ENCODE measurements at places on chromosomes 12 and 14.

DNA sequence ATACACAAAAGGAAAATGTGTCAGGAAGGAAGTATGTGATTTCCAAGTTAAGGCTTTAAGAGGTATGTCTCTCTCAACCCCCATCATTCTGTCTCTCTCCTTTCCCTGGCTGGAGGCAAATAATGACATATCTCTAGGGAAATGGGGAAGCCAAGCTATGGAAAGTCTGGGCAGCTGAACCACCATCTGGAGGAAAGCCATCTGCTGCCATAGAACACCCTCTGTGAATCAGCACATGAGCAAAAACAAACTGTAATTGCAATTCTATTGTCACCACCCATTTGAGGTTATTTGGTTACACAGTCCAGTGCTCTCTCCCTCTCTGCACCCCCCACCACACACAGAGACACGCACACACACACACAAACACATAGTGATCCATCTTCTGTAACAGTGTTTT, 766.2 kb downstream of the FLRT2 start:
- DNase-seq, result no peak

- no peak for DNase-seq
Observed at GRCh38 chr14:28057359-28058296, 709.0 kb upstream of the FOXG1 start.

GRCh38 chr12:113277511-113277910, 56.2 kb downstream of the TPCN1 start:
- no peak for DNase-seq

DNA sequence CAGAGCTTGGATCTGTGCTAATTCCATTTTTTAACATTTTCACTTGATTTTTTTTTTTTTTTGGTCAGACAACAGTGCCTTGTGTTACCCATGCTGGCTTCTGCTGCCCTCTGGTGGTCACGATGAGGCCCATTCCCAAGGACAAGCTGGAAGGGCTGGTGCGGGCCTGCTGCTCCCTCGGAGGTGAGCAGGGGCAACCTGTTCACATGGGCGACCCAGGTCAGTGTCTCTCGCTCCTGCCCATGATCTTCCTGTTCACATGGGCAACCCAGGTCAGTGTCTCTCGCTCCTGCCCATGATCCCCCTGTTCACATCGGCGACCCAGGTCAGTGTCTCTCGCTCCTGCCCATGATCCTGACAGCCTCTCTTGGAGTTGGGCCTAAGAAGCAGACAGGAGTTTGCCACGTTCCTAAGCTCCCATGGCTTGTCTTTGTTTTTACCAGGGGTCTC, 59.4 kb downstream of the DGLUCY start:
- peak; percentile 59 for DNase-seq

DNA sequence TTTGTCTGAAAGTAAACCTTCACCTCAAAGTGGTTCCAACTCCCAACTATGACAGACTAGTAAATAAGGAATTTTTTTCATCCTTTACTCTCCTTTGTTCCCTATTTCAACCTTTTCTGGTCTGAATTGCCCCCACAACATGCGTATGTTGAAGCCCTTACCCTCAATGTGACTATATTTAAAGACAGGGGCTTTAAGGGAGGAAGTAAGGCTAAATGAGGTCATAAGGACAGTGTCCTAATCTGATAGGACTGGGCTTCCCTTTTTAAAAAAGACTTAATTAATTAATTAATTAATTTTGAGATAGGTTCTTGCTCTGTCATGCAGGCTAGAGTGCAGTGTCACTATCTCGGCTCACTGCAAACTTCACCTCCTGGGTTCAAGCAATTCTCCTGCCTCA, 86.3 kb downstream of the VCPKMT start:
- no peak for DNase-seq

DNA sequence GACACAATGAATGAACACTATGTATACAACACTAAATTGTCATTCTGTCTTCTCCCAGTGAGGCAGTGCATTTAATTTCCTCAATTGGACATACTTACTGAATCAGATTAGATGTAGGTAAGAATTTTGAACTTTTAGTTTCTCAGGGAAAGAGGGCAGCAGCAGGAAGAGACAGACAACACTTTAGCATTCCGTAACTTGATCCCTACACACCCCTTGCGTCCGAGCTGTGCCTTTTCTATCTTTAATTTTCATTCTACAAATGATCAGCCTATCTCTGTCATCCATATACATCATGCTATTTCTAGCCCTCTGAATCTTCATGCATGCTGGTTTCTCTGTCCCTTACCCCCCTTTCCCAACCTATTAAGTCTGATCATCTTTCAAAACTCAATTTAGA, 358.0 kb upstream of the RPL10L start:
- no peak for DNase-seq

DNA sequence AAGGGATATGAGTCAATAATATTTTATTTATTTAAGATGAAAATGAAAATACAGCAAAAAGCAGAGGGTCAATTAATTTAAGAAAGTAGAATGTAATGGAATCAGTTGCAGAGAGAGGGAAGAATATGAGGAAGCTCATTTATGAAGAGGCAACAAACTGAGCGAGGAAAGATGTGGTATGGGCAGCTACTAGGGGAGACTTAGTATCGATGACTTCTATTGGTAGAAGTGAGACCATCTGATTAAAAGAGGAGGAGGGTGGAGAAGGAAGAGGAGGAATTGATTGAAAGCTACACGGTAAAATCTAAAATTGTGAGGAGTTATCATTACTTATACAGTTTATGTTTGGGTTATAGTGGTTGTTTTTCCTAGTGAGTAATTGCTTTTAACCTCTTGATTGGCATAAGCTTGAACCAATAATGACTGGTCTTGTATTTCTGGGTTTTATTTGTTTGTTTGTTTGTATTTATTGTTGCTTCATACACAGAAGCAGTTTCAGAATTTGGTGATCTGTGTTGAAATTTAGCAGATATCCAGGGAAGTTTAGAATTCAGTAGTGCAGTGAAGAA, 121.0 kb downstream of the LRRIQ1 start:
- DNase-seq, result no peak

DNA sequence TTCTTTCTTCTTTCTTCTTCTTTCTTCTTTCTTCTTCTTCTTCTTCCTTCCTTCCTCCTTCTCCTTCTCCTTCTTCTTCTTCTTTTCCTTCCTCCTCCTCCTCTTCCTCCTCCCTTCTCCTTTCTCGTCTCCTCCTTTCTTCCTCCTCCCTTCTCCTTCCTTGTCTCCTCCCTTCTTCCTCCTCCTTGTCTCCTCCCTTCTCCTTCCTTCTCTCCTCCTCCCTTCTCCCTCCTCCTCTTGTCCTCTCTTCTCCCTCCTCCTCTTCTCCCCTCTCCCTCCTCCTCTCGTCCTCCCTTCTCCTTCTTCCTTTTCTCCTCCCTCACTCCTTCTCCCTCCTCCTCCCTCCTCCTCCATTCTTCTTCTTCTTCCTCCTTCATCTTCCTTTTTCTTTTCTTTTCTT, 44.5 kb downstream of the NUBPL start:
- no peak for DNase-seq

DNA sequence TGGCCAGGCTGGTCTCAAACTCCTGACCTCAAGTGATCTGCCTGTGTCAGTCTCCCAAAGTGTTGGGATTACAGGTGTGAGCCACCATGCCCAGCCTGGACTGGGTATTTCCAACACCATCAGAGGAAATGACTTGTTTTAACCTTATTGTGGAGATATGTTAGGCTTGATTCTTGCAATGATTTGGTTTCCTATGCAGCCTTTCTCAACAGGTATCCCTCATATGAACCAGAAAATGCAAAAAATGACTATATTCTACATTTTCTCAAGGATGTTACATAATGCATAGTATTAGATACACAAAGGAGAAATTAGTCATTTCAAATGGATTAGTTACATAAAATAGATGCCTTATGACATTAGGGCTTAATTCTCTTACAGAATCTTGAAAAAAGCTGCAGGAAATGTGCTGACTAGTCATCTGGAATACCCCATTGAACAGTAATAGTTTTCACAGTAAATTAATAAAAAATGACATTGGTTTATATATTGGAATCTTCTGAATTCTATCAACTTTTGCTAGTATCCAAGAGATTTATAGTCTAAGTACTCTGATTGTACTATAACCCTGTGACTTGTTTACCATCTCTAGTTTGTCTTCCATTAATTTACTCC, 132.6 kb downstream of the INSM2 start:
- DNase-seq, result no peak

- DNase-seq, result no peak
Observed at GRCh38 chr12:4580281-4580688, 18.3 kb downstream of the DYRK4 start.

- no peak for DNase-seq
Observed at GRCh38 chr12:3418609-3419390, 72.2 kb upstream of the PRMT8 start.

DNA sequence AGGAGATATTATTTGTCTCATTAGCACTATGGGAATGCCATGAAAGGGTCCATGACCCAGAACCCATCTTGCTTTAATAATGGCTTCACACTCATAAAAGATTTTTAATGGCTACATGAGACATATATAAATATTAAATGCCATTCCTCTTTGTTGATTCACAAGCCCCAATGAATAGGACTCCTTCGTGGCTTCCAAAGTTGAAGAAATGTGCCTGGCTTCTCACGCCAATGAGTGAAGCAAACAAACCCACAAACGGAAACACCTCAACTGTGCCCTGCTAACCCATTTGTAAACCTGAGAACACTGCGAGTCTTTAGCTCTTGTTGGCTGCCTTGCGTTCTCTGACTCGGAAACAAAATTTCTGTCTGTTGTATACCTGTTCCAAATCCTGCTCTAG, 381.7 kb upstream of the DDHD1 start:
- no peak for DNase-seq

DNA sequence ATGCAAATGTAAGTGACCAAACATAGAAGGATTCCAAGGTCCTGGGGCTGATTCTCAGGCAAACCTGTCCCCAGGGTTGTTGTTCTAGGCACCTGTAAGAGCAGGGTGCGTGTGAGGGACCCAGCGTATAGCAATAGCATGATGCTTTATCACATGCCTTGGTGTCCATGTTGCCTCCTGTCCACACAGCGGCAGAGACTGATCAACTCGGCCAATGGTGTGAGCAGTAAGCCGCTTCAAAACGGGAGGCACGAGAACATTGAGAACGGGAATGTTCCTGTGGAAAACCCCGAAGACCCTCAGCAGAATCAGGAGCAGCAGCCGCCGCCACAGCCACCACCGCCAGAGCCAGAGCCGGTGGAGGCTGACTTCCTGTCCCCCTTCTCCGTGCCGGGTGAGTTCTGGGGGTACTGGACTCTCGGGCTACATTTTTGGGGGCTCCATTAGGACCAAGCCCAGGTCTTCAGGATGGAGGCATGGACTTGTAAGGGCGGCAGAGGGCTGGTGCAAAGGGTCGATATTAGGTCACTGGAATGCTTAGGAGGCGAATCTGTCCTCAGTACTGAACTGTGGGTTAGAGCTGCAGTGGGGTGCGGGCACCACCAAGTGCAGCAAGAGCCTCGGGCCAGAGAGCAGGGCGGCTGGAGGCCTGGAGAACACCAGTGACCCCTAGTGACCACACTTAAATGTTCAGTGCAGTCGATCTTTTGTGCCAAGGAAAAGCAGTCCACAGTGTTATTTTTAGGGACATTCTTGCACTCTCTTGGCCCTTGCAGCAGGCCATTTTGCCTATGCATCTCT, 57.2 kb upstream of the RIN3 start:
- no peak for DNase-seq

DNA sequence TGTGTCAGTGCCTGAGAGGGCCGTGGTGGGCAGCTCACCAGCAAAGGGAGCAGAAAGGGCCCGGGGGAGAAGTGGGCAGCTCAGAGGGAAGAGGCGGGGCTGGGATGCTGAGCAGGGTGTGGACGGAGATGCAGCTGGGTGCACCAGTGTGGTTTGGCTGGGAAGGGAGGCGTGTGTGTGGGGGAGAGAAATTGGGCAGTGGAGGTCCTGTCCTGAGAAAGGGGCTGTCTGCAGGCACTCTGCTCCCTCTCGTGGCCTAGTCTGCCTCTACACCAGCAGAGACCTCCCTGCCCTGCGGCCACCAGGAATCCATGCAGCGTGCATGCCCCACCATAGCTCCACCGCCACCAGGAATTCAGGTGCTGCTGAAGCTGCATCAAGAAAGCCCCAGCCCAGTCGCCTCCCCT, 6.4 kb downstream of the TMEM121 start:
- DNase-seq, result peak; percentile 76

DNA sequence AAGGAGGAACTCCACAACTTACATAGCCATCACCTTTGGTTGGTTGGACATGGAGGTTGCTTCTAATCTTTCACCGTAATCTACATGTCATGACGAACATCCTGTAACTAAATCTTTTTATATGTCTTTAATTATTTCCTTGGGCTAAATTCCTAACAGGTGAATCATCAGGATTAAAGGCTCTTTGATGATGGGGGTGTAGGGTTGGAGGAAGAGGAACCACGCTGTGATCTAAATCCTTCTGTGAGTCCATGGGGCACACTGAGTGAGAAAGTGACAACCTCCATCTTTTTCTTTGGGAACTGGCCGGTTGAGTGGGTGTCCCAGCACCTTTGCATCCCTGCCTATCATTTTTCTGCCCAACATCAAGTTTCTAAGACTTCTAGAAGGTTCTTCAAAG, 31.1 kb upstream of the MAP1LC3B2 start:
- no peak for DNase-seq

DNA sequence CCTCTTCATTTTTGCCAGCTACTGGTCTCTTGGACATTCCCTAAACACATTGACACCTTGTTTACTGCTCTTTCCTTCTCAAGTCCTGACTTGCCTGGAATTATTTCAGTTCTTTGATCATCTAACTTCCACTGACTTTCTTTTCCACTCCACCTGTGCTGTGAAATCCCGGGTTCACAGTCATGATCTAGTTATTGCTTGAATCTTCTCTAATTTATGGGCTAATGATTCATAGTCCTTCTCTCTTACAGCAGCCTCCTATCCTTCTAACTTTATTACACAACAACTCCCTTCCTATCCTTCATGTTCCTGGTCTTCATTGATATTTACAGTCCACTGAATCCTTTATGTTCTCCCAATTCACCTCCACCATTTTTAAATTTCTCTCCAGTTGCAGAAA, 260.1 kb downstream of the C12orf75 start:
- DNase-seq, result no peak

DNA sequence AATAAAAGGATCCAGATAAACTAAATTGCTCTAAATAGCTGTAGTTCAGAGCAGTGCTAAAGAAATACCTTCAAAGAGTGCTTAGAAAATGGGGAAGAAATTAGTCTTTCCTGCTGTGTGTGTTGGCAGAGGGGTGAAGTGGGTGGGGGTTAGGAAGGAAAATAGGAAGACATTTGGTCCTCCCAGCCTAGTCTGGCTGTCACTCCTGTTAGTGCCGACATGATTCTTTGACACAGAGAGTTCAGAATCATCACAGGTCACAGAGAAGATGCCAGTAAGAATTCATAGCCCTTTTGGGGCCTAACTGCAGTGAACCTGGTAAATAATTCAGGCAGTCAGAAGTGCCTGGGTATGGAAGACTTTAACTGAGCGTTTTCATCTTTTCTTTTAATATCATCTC, 74.8 kb downstream of the FLRT2 start:
- DNase-seq, result no peak

DNA sequence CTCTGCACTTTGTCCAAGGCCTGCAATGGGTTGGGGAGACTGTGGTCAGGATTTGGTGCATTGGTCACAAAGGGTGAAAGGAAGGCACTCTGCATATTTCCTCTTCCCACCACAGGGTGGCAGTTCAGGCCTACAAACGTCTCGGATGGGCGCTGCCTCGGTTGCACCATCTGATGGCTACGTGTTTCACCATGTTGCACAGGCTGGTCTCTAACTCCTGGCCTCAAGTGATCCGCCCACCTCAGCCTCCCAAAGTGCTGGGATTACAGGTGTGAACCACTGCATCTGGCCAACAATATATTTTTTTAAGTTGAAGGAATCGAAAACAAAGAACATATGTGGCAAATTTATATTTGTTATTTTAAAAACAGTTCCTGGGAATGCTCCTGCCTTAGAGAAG, 35.1 kb downstream of the TMBIM6 start:
- no peak for DNase-seq
